ENCODE measurements at places on chromosomes 6 and 20.

DNA sequence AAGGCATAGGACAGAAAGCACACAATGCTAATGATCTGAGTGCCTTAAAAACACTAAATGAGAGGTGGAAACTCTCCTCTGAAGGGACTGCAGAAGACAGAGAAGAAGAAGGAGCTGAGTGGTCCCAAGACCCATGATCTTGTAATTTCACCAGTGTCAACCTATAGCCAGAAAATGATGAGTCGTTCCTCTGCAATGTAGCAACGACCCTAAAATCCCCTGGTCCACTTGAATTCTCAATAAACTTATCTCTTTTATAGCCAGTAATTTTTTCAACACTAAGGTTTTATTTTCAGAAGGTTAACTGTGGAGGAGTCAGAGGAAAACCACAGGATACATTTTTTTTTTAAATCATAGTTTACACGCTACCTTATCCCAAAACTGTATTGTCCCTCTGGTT is 490.6 kb upstream of the MARCKS start:
- DNase-seq, result no peak

DNA sequence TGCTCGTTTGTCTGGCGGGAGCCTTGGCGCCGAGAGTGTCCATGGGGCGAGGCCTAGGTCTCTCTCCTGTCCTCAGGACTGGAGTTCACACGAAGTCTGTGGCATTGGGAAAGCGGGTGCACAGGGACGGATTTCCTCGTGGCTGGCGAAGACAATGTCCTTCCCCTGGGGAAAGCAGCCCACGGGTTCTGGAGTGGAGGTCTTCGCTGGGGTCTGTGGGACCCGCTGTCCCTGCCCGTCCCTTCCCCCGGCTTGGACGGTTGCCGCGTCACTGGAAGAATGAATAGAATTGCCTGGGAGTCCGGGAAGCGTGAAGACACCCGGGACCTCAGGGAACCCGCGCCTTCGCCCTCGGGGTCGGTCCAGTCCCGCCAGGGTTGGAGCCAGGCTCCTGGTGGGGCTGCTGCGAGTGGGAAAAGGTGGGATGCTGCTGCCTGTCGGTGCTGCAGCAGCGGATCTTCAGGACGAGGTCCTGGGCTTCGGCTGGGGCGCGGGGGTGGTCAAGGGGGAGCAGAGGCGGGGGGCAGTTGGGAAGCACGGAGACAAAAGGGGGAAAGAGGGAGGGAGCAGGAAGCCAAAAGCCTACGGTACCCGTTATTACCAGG is 441.8 kb upstream of the DEFB115 start:
- no peak for DNase-seq

DNA sequence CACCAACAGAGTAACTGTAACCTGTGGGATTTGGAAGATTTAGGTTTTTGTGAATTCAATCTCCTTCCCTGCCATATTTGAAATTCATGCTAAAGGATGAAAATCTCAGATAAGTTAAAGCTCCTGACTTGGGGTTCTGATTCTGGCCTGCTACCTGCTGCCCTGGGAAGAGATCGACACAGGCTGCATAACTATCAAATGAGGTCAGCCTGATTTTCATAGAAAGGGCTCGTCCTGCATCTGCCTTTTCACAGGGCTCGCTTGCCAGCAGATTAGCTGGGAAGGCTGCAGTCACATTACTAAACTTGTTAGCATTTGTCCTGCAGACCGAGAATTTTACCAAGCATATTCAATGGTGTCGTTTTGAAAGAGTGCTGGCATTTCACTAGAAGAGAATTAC is 14.6 kb downstream of the GCLC start:
- no peak for DNase-seq

- no peak for DNase-seq
Observed at GRCh38 chr20:1887321-1887720, 7.9 kb upstream of the SIRPA start.

GRCh38 chr6:52189974-52190373 is 3.8 kb downstream of the IL17A start:
- no peak for DNase-seq

GRCh38 chr6:73050706-73051105 is 174.6 kb downstream of the KHDC1L start:
- DNase-seq, result no peak

DNA sequence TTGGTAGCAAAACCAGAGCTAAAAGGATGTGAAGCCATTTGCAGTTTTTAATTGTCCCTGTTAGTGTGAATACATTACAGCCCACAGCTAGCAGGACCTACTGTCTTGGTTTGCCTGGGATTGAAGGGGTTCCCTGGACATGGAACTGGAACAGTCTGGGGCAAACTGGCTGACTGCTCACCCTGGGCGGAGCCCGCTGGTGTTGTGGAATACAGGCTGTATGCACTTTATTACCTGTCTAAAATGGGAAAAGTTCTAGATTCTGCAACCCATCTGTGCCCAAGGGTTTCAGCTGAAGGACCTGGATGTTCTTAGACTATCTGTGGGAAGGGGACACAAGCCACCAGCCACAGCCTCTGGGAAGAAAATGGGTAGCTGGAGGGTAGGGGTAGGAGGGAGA is 12.2 kb upstream of the CDKN1A start:
- DNase-seq, result no peak

GRCh38 chr20:49579874-49580812 is 12.2 kb upstream of the PTGIS start:
- no peak for DNase-seq

DNA sequence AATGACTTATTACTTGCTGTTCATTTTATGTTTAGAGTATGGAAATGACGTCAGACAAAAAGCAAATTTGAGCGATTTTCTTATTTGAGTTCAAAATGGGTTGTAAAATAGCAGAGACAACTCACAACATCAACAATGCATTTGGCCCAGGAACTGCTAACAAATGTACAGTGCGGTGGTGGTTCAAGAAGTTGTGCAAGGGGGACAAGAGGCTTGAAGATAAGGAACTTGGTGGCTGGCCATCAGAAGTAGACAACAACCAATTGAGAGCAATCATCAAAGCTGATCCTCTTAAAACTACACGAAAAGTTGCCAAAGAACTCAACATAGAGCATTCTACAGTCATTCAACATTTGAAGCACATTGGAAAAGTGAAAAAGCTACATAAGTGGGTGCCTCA is 43.8 kb downstream of the REV3L start:
- DNase-seq, result no peak

- DNase-seq, result no peak
Observed at GRCh38 chr6:10721850-10722569, 860 bp upstream of the TMEM14C start.

GRCh38 chr20:1632178-1632577 is 12.4 kb upstream of the SIRPB1 start:
- DNase-seq, result no peak

DNA sequence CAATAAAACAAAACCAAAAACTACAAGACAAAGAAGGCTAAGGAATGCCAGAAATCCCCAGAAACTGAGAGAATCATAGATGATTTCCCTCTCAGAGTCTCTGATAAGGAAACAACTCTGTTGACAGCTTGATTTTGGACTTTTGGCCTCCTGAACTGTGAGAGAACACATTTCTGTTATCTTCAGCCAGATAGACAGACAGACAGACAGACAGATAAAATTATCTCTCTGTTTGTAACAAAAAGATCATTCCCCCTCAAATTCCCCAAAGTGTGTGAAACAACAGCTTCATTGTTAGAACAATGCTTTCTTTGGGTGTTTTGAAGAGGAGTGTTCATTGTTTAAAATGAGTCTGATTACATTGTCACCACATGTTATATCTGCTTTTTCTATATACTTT is 148.2 kb downstream of the BCKDHB start:
- DNase-seq, result peak; percentile 55

- DNase-seq, result no peak
Observed at GRCh38 chr20:33192912-33193501, 24.1 kb upstream of the BPIFA3 start.

DNA sequence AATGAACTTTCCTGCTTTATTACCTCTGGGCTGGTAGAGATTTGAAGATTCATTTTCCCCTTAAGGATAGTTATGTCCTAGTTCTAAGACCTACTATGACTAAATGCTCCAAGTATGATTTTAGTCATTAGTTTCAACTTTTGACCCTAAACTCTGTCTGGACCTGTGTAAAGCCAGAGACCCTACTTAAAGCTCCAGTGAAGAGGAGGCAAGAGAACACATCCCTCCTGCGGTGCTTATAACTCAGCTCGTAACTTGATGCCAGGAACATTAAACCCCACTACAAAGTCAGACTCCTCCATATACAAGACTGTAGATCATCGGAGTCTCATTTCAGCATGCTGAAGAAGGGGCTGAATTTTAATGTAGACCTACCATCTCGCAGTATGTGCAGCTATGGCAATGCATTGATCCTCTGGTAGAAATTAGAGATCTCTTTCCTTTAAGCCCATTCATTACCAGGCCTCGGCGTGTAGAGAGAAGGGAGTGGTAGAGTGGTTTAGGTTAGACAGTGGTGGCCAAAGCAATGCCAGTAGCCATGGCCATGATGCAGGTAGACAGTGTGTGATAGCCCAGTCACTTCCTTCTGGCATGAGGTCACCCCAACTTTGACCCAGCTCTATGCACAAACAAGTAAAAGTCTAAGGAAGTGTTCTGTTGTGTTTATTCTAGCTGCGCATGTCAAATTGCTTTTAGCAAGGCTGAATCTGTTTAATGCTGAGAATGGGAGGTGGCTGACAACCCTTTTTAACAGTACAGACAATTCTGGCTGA is 34.8 kb upstream of the MYB start:
- peak; percentile 60 for DNase-seq

GRCh38 chr6:127345521-127345920 is 2.1 kb upstream of the ECHDC1 start:
- no peak for DNase-seq

DNA sequence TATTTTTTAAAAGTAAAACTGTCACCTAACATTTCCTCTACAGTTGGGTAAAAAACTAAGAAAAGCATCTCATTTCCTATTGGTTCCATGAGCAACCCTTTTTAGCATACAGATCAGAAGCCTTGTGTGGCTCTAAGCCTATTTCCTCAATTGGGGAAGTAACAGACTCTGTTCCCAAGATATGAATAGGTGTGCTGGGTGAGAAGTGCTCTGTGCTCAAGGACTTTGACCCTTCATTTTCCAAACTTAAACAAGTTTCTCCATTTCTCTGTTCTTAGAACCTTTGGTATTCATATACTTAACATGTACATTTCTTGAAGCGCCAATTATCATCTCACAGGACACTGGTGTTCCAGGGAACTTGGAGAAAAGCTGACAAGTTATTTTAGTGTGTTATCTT is 24.1 kb downstream of the CARMIL1 start:
- no peak for DNase-seq
